ENCODE measurements at places on chromosomes 12 and 14.
A peak's percentile ranks its signal among the peaks of the same experiment; 100 is the strongest.

- no peak for DNase-seq
Observed at GRCh38 chr14:103099733-103100280, 5.3 kb downstream of the EXOC3L4 start.

DNA sequence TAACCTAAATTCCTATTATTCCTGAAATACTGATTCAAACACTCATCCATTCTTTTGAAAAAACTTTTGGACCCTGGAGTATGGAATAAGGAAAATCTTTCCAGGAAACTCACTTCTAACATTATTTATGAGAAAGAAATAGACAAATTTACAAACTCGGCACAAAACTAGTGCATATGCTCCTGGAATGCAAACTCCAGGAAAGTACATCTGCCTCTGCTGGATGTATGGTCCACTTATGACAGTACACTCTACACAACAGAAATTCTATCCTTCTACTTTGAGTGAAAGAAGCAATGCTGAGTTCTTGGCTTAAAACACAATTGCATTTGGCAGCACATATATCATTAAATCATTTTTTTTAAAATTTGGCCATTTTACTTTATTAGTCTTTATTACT lies 700.5 kb upstream of the STXBP6 start:
- DNase-seq = no peak

DNA sequence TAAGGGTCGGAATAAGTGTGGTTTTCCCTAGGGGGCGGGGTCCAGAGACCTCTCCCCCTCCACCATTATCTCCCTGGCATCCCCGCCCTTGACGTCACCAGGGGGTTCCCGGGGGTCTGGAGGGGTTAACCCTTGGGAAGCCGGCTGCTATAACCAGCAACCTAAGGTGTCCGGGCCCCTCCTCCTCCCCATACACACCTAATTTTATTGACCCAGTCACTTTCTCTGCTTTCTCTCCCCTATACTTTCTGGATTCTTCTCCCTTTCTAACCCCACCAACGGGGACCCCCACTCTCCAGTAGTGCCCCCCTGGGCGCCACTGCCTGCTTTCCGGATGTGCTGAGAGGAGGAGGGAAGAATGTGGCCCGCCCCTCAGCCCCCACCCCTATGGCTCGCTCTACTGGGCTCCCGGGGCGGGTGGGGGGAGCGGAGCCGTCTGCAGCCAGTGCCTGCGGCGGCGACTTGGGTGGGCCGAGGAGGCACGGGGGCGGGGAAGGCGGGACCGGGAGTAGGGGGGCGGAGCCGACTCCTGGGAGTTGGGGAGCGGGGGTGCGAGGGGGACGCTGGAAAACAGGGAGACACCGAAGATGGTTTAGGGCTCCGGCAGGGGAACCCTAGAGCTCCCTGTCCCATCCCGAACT lies 1.8 kb downstream of the GLI1 start:
- peak; percentile 93 for DNase-seq

DNA sequence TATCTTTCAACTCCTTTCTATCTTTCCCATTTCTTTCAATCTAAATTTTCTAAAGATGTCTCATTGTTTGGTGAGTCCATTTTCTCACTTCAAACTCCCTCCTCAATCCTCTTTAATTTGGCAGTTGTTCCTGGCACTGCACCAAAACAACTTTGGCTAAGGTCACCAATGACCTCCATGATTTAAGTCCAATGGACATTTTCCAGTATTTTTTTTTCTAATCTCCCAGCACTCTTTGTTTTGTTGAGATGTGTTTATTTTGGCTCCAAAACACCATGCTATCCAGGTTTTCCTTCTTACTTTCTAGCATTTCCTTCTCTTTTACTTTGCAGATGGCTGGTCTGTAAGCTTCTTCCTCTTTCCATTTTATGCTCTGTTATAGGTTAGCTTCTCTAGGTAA lies 42.5 kb upstream of the OTOGL start:
- DNase-seq = no peak

Measured in mesendoderm (in vitro differentiated cells).